ENCODE measurements at places on chromosomes 7 and 10.

- DNase-seq, result peak; percentile 78
Observed at GRCh38 chr7:157347217-157347904, 10.6 kb downstream of the DNAJB6 start.

GRCh38 chr10:3772361-3773171, 12.4 kb downstream of the KLF6 start:
- no peak for DNase-seq

GRCh38 chr10:33106767-33107166, 148.7 kb upstream of the ITGB1 start:
- no peak for DNase-seq

DNA sequence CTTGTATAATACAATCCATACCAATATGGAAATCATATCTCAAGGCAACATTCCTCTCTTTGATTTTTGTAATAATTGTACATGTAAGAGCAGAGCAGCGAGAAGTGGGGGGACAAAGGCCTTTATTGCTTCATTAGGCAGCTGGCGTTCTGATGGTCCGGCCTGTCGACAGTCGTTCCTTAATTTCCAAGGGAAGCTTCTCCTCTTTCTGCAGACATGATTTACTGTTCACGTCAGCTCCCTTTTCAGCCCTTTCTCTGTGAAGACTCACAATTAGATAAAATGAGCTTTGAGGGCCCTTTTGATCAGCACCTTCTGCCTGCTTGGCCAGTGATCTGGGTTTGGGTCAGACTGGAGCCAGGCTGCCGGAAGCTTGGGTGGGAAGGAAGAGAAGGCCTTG, 65.6 kb upstream of the CTBP2 start:
- DNase-seq, result no peak

DNA sequence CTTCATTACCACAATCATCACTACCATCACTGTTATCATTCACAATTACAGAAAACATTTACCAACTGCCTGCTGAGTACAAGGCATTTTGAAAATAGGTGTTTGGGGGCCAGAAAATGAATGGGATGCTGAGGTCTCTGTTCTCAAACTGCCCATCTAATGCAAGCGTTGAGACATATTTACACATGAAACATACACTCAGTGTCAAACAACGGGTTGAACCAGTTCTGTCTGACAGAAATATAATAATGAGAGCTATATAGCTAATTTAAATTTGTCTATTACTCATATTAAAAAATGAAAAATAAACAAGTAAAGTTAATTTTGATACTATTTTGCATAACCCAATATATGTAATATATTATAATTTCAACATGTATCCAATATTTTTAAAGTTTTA, 303.1 kb downstream of the KCNMA1 start:
- no peak for DNase-seq

DNA sequence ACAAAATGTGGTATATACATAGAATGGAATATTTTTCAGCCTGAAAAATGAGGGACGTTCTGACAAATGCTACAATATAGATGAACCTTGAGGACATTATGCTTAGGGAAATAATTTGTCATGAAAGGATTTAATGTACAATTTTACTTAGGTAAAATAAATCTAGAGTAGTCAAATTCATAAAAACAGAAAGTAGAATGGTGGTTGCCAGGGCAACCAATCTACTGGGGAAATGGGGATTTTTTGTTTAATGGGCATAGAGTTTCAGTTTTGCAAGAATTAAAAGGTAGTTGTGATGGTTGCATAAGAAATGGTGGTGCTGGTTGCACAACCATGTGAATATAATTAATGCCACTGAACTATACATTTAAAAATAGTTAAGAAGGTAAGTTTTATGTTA, 296.0 kb upstream of the SP4 start:
- no peak for DNase-seq

DNA sequence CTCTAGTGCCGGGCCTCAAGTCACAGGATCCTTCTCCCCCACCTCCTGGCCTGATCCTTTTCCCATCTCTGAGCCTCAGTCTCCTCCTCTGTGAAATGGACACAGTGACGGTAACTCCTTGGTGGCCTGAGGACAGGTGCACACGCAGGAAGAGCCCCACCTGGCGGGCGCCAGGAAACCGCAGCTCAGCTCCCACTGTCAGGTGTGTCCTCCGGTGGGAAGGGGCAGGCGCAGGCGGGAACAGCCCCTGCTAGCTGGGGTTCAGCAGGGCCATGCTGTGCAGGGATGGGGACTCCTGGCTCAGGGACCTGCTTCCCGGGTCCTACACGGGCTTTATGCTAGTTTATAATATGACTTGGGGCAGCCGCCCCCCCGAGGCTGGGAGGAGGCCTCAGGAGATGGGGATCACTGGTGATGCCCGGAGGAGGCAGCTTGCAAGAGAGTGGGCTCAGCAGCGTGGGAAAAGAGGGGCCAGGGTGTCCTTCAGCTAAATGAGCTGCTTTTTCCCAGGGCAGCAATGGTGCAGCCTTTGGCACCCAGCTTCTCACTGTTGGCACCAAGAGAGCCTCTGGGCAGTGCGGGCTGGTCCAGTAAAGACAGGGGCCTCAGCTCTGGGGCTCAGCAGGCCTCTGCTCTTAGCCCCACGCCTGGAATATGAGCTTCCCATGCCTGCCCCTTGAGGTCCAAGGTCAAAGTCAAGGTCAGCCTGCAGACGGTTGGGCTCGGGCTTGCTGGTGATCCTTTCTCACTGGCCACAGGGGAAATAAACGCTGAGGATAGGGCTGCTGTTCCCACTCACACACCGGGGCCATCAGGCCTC, 68.0 kb upstream of the FAM20C start:
- no peak for DNase-seq

- no peak for DNase-seq
Observed at GRCh38 chr7:35646289-35647023, 48.5 kb downstream of the HERPUD2 start.

DNA sequence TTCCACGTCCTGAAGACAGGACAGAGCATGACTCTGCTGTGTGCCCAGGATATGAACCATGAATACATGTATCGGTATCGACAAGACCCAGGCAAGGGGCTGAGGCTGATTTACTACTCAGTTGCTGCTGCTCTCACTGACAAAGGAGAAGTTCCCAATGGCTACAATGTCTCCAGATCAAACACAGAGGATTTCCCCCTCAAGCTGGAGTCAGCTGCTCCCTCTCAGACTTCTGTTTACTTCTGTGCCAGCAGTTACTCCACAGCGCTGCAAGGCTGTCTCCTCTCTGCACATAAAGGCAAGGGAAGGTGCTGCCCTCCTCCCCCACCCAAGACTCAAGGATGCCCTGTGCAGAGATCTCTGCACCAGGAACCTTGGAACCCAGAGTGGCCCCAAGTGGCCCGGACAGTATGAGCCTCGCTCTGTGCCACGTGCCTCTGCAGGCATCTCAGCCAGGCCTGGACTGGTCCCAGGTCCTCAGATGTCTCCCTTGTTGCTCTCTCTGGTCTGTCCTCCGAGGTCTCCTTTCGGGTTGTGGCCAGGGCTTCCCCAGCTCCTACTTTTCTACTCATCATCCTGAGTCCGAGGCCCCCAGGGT, 230.3 kb upstream of the PRSS58 start:
- DNase-seq, result no peak

DNA sequence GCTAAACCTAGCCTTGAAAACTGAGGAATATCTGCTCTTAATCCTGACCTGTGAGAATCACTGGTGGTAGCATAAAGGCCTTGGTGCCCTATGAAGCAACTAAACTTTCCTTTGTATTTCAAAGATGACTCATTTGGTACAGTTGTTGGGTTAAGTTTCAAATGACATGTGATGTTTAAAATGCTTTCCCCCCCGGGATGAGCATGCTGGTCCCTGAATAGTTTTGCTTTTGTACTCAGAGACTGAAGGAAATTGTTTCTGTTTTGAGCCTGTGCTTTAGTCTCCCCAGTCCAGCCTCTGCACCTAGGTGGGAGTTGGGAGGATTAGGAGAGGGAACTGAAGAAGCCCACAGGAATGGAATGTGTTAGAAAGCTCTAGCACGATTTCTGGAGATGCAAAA, 258.9 kb upstream of the NPY start:
- no peak for DNase-seq

DNA sequence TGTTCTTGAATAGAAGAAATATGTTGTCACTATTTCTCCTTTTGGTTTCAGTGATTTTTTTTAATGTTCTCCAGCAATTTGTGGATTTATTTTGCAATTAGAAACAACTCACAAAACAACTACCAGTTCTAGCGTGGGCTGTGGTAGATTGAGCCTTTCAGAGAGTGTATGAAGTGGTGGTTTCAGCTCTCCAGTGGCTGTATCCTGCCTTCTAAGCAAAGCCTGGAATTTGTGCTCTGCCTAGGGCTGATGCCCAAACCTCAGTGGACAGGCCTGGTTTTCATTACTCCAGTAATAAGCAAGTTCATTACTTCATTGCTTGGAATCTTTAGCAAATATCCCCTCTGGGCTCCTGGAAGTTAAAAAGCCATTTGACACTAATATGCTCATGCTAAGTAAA, 35.9 kb downstream of the APBB1IP start:
- no peak for DNase-seq

GRCh38 chr7:95250571-95250970, 73.8 kb downstream of the PON1 start:
- no peak for DNase-seq

DNA sequence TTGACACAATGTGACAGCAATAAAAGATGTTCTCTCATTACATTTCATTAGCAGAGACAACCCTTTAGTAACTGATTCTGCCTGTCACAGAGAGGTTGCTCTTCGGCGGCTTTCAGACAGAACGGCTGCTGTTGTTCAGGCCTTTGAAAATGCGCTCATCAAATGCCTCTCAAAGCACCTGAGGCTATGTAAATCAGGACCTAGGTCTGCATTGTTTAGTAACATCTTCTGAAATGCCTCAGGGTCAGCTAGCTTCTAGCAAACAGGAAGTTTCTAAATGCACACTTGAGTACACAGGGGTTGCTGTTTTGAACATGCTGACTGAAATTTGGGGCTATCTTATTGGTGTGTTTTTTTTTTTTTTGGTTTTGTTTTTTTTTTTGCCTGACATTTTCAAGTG, 143.3 kb upstream of the DKK1 start:
- no peak for DNase-seq

GRCh38 chr10:492836-493235, 196.6 kb downstream of the DIP2C start:
- no peak for DNase-seq

DNA sequence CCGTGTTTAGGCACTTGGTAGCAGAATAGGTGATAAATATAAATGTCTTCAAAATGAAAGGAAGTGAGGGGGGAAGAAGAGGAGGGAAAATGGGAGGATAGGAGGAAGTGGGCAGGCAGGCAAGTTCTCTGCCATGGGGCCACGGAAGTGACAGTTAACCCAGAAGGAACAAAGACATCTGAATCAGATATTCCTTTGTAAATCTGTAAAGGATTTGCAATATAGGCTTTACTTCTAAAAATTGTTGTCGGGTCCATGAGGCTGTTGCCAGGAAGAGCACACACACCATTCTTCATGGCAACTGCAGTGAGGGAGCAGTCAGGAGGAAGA, 23.7 kb upstream of the RASSF4 start:
- no peak for DNase-seq

DNA sequence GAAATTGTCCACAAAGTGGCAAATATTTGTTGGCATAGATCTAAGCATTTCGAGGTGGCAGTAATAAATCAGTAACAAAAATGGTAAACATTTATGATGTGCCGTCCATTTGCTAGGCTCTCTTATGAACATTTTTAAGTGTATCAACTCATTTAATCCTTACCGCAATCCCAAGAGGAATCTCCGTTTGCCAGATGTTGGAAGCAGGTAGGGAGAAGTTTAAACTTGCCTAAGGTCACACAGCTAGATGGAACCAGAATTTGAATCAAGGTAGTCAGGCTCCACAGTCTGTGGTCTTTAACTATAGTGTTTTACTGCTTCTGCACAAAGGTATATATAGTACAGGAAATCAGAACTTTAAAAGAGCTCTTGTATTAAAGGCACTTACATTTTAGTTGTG, 2.6 kb downstream of the MKLN1 start:
- DNase-seq, result no peak

GRCh38 chr7:45648671-45648995, 74.5 kb downstream of the ADCY1 start:
- no peak for DNase-seq

- DNase-seq, result no peak
Observed at GRCh38 chr10:107565014-107565413, 400.5 kb upstream of the SORCS1 start.

DNA sequence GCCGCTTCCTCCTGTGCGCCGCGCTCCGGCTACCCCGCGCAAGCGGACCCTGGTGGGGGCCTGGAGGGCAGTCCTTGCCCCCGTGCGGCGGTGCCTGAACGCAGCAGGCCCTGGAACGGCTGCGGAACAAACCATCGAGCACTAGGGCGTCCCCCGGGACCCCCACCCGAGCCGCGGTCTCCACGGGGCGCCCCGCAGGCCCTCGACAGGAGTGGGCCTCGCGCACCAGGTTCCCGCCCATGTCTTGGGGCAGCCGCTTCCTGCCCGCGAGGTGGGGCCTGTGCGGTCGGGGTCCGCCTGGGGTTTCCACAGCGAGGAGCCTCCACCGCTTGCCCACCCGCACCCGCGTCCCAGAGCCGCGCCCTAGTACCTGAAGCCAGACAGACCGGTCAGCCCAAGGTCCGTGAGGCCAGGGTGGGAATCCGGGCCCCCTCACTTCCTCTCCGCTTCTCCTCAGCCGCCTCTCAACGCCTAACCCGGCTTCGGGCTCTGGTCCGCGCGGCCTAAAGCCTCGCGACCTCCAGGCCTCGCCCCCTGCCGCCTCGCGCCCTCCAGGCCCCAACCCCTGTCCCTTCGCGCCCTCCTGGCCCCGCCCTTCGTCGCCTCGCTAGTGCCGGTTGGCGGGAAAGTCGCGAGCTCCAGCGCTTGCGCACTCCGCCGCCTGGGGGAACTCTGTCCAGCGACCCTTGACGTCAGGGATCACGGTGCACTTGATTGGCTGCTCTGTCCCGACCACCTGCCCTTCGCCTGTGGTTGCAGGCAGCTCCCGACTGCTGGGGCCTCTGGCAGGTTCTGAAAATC, 7.0 kb upstream of the GBX1 start:
- no peak for DNase-seq
